ENCODE measurements at places on chromosomes 5 and 9.

DNA sequence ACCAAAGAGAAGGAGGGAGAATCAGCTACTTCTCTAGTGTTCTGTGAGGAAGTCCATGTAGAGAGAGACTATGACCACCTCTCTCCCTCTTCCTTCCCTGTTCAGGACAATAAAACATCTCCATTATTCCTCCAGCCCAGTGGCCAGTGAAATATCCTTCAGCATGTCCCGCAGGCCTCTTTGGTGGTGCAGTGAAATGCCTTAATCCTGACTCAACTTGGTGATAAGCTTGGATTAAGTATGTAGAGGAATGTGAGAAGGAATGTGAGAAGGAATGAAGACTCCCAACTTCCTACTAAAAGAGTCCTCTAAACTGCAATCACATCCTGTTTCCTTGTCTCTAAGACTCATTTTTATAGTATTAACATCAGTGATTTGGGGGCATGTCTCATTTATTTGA lies 167.3 kb downstream of the TRPM3 start:
- DNase-seq: no peak

GRCh38 chr5:6734243-6734700 lies 21.0 kb downstream of the TENT4A start:
- DNase-seq: no peak

DNA sequence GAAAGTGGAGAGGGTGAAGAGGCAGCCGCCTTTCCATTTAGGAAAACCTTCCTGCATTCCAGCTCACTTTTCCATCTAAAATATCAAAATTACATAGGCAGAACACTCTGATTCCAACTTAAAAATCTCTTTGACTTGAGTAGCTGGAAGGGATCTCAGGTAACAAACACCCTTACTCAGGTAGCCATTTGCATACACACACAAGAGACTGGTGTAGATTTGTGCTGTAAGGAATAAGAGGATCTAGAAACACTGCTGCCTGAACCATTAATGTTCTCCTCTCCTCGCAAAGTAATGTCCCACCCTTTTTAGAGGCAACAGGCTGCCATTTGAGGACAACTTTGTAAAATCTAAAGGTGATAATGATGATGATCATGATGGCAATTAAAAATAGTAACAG lies 53.5 kb downstream of the BNC2 start:
- DNase-seq: no peak

DNA sequence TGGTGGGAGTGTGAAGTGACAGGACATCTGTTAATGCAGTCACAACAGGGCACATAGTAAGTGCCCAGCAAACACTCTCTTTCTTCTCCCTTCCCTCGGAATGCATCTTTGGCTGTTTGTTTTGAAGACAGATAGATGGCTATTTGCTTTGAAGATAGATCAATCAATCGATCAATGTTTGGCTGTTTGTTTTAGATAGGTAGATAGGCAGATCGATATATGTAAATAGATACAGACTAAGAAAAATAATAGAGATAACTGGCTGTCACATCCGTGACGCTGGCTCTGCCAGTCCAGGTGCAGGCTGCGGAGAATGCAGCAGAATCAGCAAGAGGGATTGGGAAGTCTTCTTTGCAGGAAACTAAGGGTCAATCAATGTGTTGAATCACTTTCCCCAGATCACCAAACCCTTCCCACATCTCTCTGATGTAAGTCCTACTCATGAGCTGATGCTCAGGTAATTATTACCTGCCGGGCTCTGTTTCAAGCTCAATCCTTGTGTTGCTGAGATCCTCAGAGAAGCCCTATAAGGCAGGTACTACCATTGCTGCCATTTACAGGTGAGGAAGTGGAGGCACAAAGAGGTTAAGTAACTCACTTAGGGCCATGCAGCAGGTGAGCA lies 60.8 kb downstream of the ERGIC1 start:
- DNase-seq: no peak

DNA sequence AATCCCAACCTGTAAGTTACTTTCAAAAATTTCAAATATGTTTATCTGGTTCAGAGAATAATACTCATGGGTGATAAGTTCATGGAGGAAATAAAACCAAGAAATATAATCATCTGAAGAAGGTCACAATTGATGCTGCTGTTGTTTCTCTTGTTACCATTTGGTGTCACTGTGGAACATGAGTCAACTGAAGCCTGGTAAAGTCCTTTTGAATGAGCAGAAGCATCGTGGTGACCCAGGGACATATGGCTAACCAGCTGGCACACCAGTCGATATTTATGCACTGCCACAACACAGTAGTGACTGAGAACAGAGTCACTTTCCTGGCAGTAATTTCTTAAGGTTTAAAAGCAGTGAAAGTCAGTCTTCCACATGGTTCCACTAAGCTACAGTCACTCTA lies 612.9 kb upstream of the TLE4 start:
- no peak for DNase-seq

DNA sequence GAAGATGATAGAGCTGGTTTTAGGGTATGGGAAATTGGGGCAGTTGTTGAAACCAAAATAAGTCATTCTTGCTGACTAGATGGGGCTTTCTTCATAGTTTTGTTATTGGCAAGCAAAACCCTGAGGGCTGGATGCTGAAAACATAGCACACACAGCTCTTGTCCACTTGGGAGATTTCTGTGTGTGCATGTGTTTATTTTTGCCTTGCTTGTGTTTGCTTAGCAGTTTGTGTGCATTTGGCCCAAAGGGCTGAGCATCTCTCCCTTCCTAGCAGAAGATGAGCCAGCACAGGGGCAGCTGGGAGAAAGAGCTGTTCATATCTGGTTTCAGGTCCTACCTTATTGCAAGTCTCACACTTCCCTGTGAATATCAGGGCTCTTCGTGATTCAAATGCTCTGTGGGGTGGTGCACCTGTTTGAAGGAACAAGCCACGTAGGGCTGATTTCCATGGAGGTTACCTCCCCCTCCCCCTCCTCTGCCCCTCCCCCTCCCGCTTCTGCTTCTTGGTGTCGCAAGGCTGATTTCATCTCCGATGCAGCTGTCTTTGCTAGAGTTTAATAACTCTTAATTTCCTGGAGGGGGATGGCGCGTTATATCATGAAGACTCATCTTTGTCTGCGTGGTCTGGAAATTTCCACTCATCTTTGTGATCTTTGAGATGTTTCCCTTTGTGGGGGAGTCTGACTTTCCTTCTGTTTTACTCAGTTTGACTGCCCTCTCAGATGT lies 296.5 kb downstream of the ARHGAP26 start:
- peak; percentile 5 for DNase-seq

DNA sequence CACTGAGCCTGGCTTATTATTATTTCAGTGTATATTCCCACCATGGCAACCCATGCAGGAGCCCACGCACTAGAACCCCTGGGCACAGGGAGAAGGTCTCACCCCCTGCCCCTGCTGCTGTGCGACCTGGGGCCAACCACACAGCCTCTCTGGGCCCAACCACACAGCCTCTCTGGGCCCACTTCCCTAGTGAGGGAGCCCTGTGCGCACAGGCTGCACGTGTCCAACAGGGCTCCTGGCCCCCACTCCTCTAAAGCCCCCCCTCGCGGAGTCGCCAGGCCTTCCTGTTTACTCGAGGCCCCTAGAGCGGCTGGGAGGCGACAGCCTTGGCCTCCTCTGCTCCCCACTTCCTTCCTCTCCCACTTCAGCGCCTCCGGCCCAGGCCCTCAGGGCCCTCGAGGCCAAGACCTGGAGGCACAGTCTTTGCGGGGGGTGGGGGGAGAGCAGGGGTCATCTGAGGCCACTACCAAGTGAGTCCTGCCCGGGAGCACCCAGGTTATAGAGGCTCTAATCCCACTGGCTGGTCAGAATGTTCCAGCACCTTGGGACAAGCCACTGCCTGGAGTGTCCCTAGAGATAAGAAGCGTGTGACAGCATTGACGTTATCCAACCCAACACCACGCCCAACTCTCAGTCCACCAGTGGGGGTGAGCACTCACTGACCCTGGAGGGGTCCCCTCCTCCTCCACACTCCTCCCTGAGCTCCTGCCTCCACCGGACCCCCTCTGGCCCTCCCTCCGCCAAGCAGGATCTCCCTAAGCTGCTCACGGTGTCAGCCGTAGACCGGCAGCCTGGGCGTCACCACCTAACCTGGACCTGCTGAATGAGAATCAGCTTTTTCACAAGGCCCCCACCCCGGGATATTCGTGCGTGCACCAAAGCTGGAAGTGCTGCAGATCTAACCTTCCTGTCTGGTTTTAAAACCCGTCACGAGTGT lies 7.9 kb upstream of the ENG start:
- peak; percentile 20 for DNase-seq

GRCh38 chr9:14170973-14171596 lies 142.9 kb downstream of the NFIB start:
- DNase-seq: no peak

- no peak for DNase-seq
Observed at GRCh38 chr9:134944916-134945315, 27.2 kb upstream of the FCN1 start.

GRCh38 chr5:33423018-33423630 lies 17.6 kb upstream of the TARS1 start:
- DNase-seq: no peak

GRCh38 chr5:50595199-50595598 lies 71.2 kb upstream of the PARP8 start:
- DNase-seq: no peak

DNA sequence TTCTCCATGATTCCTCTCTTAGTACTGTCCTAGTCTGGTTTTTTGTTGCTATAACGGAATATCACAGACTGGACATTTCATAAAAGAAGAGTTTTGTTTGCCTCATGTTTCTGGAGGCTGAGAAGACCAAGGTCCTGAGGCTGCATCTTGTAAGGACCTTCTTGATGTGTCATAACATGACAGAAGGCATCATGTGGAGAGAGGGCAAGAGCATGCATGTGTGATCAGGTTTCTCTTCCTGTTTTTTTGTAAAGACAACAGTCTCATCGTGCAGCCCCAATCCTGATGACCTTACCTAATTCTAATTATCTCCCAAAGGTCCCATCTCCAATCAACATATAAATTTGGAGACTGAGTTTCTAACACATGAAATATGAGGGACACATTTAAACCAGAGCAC lies 108.4 kb downstream of the MSX2 start:
- no peak for DNase-seq

DNA sequence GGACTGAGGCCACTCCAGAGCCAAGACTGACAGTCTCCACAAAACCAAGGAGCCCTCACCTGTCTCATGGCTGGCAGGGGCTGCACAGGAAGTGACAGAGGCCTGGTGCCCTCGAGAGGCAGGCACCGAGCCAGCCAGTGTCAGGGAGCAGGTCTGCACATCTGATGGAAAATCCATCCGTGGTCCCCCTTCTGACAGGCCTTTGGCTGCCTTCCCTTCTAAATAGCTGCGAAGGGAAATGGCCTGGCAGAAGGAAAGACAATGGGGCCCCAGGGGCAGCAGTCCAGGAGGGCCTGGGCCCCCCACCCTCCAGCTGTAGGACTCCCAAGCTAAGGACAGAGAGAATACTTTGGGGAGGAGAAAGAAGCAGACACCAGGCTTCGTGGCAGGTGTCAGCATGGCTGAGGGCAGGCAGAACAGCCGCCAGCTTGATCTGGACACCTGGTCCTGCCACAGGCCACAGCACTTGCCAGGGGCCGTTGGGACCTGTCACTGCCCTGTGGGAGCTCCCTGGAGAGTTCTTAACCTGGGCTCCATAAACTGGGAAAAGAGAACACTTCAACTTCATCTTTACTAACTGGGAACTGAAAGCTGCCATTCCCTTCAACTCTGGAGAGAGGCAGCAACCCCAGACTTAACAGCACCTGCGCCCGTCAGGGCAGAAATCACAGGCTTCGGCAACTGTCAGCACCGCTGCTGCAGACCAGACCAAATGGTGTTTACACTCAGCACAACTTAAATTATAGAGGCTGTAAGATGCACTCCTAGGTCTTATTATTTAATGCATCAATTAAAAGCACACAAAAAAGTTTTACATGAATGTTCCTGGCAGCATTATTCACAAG lies 22.0 kb downstream of the ADAMTS2 start:
- DNase-seq: no peak

GRCh38 chr5:38463634-38464521 lies 92.6 kb downstream of the LIFR start:
- no peak for DNase-seq

GRCh38 chr9:125650271-125650737 lies 56.7 kb downstream of the MAPKAP1 start:
- DNase-seq: no peak

- DNase-seq: no peak
Observed at GRCh38 chr5:91401175-91401574, 18.1 kb upstream of the ARRDC3 start.

DNA sequence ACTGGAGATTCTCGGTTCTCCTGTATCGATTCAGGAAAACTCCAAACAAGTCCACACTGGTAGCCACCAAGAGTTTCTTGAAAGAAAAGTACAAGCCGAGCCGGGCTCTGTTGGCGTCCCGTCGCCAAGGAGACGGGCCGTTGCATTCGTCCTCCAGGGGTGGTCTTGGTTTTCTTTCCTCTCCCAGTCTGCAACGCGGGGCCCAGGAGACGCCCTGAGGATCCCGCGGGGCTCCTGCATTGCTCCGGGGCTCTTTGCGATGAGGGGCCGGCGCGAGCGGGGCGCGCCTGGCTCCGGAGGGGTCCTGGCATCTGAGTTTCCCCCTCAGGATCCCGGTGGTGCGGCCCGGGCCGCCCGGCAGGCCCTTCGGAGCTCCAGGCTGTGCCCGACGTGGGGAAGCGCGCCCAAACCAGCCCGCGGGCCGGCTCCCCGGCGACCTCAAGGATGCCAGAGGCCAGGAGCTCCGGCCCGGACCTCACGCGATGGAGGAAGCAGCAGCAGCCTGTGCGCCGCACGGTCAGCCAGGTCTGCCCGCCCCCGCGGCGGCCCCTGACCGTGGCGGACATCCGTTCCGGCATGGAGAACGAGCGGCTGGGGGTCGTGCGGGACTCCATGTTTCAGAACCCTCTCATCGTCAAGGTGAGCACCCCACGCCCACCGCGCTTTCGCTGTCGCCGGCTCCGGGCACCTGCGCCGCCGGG lies at the start of gene CFAP77:
TSS of gene CFAP77 (plus strand) at position 384 of the 701 bp plus-strand sequence. CDS start at position 445, 61 bp downstream.
- no peak for DNase-seq
